ENCODE measurements at places on chromosomes 5 and 9.

DNA sequence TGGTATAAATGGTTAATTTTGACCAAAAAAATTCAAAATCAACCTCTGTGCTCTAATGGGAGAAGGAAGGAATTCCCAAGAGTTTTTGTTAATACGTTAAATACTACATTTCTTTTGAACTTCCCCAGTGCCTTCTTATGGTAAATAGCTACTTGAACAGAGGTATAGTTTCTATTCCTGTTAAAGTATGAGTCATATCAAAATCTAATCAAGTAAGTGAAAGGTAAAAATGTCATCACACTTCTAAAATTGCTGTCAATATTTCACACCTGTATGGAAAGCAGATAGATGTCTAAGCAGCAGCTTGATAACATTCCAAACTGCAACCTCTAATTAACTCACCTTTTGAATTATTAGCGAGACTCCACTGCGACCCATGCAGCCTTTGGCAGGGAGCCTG, 214.1 kb upstream of the MEF2C start:
- no peak for DNase-seq

DNA sequence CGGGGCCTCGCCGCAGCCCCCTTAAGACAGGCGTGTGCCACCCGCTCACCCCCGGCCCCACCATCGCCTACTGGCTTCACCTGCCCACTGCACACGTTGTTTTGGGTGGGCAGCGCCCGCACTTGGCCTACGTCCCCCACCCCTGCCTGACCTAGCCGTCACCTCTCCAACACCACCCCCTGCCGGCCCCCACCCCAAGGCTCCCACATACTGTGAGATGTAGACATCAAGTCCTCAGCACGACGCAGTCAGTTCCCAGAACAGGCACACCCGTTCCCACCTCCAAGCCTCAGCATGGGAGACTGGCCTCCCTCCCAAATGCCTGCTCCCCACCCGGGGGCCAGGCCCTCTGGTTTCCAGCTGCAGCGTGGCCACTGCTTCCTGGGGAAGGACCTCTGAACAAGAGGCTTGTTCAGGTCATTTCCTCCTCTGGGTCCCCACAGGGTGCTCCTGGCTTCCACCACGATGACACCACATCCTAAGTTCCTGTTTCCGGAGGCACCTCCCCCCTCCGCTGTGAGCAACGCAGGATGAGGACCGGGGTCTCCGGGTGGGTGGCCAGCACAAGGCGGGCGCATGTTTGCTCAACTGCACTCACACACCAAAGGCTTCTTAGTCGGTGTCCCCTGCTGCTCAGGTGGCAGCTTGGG, 11.3 kb downstream of the DBN1 start:
- DNase-seq = no peak

GRCh38 chr5:52787600-52788504, at the start of the genes ITGA1 and PELO:
Gene ITGA1, plus strand, starts transcription at chr5:52787916. Its CDS starts 438 bp downstream, at chr5:52788354.
Gene PELO, plus strand, starts transcription at chr5:52787916. Its CDS starts 12,479 bp downstream, at chr5:52800395.
- no peak for DNase-seq

- DNase-seq = no peak
Measured at GRCh38 chr5:172549696-172550095, 91.4 kb upstream of the NEURL1B start.

DNA sequence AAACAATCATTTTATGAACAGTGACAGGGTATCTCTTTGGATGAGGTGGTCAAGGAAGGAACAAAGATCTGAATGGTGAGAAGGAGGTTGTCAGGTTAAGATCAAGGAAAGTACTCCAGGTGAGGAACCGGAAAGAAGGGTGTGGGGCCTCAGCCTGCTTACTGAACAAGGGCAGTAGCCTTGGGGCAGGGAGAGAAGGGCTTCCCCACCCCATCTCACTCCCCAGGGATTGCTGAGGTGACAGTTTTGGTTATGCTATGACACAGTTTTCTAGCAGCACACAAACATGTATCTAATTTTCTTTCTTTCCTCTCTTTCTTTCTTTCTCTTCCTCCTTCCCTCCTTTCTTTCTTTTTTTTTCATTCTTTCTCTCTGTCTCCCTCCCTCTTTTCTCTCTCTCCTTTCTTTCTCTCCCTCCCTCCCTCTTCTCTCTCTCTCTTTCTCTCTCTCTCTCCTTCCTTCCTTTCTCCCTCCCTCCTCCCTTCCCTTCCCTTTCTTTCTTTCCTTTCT, 4.1 kb upstream of the HDHD3 start:
- DNase-seq = no peak

DNA sequence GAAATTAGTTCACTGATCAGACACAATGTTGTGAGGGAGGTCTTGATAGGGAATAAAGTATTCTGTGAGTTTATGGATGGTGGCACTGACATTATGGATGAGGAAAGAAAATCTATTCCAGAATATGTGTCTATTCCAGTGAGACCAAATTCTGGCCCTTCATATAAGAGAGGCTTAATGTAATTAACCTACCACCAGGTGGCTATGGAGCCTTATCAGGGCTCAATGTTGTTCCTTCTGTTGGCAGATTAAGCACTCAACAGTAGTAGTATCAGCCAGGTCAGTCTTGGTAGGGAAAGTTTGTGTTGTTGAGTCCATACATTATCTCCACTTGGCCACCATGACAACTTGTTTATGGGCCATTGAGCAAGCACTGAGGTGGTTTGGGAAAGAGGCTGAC, 41.7 kb upstream of the BARX1 start:
- no peak for DNase-seq

- DNase-seq = no peak
Measured at GRCh38 chr9:89038382-89039103, 47.3 kb downstream of the S1PR3 start.

DNA sequence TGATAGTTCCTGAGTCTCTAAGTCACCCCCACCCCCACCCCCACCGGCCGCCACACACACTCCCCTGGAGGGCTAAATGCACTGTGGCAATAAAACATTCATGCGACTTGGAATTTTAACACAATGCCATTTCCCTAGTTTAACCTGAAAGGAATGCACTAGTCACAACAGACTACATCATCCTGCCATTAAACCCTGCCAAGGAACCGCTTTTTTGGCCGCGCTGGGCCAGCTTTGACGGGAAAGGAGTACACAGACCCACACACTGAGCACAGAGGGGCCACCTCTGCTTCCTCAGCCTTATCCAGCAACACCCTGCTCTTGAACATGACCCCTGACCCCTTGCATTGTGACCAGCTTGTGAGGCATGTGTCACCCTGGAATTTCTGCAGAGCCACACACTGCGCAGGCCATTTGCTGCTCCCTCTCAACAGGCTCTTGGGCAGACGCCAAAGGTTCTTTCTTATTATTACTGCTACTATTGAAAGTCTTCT, 165.3 kb downstream of the BNC2 start:
- no peak for DNase-seq

GRCh38 chr5:88678770-88679381, 204.1 kb downstream of the MEF2C start:
- no peak for DNase-seq

- DNase-seq = no peak
Measured at GRCh38 chr9:24071716-24072115, 245.7 kb upstream of the ELAVL2 start.

GRCh38 chr9:85157772-85158171, 488.2 kb downstream of the NTRK2 start:
- no peak for DNase-seq

GRCh38 chr5:111667128-111667736, 89.8 kb downstream of the NREP start:
- DNase-seq = no peak

DNA sequence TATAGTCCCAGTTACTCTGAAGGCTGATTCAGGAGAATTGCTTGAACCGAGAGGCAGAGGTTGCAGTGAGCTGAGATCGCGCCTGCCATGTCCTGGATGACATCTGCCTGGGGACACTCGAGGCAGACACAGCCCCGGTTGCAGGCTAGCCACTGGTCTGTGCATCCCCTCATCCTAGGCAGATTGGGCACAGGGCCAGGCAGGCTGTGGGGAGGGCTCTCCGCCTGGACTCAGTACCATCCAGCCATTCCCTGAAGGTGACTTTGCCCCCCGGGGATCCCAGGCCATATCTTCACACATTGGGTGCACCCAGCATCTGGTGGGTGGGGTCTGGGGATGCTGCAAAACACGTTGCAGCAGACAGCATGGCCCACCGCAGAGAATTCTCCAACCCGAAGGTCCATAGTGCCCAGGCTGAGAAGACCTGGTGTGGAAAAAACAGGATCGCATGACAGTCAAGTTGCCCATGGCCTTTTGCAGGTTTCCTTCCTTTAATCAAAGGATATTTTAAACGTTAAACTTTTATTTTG, 50.9 kb upstream of the SUSD3 start:
- DNase-seq = no peak

- no peak for DNase-seq
Measured at GRCh38 chr5:173535166-173535975, 81.1 kb downstream of the BOD1 start.

DNA sequence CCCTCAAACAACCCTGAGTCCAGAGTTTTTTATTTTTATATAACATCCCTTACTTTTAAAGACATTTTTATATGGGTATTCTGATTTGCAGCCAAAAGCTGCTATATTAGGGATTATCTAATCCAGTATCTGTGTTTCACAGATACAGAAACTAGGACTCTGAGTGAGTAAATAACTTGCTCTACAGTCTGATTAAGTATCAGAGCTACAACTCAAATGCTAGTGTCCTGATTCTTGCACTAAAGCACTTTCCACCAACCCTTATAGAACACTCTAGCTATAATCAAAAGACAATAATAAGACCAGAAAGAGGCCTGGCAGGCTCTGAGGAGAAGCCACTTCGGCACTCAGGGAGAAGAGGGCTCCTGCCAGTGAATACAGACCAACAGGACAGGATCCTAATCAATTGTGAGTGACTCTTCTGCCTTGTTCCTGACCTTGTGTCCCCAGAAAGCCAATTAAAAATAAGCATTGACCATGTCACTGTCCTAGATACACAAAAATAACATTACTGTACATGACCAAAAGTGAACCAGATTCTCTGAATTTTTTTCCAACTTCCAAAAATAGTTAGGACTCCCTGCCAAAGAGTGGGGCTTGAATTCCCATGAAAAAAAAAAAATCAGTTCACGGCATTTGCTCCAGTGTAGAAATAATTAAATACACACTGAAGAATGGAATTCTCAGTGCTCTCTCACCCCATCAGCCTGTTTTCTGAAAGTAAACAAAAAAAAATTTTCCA, 63.6 kb upstream of the MAP3K1 start:
- no peak for DNase-seq

DNA sequence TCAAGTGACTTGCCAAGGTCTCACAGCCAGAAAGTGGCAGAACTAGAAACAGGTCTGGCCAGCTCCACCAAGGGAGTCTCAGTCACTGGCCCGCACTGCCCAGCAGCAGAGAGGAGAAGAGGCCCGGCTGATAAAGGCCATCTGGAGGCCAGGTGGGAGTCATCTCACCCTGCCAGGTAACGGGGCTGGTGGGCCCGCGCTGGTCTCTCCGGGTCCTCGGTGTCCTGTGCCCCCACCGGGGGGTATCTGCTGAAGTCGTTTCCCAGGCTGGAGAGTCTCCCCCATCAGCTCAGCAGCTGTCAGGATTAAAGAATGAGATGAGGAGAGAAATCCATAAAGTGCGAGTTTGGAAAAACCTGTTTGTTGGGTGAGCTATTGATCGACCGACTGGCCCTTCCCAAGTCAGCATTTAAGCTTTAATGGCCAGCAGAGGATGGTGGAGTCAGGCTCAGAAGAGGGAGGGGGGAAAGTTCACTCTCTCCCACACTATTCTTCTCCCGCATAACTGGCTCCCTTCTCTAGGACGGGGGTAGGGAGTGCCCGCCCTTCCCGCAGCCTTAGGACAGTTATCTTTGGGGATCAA, 30.3 kb downstream of the LMX1B start:
- DNase-seq = no peak

DNA sequence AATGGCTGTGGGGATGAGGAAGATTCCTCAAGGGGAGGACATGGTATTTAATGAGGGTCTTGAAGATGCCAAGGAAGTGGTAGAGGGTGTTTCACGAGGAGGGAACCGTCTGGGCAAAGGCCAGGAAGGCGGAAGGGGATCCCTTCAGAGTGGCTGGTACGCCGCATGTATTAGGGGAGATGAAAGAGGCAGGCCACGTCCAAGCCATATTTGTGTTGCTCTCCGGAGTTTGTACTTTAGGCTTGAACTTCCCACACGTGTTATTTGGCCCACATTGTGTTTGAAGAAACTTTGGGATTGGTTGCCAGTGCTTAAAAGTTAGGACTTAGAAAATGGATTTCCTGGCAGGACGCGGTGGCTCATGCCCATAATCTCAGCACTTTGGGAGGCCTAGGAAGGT, 1.2 kb downstream of the FXN start:
- DNase-seq = no peak

DNA sequence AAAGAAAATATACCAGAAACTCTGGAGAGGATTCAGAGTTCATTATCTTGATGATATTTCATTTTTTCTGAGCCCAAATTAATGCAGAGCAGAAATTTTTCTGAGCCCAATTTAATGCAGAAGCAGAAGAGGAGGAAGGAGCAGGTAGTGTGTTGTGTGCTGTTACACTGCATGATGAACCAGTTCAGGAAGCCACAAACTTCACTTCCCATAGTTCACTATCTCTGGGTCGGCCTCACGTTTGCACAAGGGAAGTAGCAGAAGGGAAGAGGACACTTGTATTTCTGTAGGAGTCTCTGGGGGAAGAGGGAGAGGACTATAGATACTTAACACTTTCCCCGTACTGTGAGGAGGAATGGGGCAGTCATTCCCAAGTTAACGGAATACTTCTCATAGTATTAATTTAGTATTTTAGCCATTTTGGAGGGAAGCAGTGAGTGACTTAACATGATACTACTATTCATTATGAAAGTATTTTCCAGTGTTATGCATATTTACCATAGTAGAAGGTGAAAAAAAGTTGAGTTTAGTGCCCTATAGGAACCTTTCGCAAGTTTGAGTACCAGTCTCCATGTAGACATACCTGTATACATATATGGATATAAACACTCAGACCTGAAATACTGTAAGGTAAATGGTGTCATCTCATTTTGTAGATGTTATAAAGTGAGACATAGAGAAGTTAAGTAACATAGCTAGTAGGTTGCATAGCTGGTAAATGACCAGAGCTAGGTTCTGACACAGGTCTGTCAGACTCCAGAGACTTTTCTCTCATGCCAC, 30.0 kb downstream of the XPA start:
- no peak for DNase-seq

DNA sequence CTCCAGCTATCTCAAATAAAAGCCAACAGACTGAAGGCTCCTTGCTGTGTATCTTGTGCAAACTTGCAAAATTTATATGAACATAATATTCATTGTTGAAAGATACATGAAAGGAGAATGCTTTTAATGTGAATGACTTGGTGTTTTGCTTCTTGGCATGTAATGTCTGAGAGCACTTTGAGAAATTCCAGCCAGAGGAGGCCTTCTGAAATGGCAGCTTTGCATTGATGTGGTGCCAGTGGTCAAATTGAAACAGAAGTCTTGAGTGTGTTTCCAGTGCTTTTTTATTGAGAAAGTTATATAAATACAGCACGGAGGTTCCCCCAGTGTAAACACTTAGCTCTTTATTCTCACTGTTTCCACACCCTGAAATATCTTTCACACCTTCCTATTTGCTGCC, 182.1 kb downstream of the ADCY2 start:
- DNase-seq = no peak

Measured in NCI-H2029 (cell line).